ENCODE measurements at places on chromosomes 5 and 9.

- no peak for DNase-seq
Measured at GRCh38 chr5:148903587-148903986, 77.2 kb downstream of the ADRB2 start.

GRCh38 chr5:116360008-116360853 lies 214.4 kb downstream of the SEMA6A start:
- DNase-seq = no peak

GRCh38 chr9:37301042-37301853 lies 121.2 kb upstream of the GRHPR start:
- no peak for DNase-seq

- DNase-seq = no peak
Measured at GRCh38 chr5:10768328-10768899, 7.4 kb upstream of the DAP start.

- DNase-seq = no peak
Measured at GRCh38 chr5:1963941-1964451, 81.3 kb upstream of the IRX4 start.

- DNase-seq = no peak
Measured at GRCh38 chr5:149441194-149441753, 62.2 kb upstream of the IL17B start.

DNA sequence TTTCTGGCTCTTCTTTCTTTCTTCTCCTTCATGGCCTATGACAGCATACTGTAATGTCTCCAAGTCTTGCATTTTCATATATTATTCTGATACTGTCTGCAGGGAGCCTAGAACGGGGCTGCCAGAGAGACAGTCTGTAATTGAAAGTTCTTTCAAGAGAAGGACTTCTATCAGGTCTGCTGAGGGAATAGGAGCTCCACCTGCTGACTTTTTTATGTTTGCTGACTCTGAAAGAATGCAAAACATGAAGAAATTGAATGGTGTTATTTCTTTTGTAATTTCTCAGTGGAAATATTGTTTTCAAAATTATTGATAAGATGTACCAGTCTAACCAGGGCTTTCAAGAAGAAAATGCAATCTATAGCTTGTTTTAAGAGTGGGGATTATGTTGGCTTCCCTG lies 121.9 kb upstream of the RFX3 start:
- no peak for DNase-seq
